ENCODE measurements at places on chromosomes 1 and 21.

DNA sequence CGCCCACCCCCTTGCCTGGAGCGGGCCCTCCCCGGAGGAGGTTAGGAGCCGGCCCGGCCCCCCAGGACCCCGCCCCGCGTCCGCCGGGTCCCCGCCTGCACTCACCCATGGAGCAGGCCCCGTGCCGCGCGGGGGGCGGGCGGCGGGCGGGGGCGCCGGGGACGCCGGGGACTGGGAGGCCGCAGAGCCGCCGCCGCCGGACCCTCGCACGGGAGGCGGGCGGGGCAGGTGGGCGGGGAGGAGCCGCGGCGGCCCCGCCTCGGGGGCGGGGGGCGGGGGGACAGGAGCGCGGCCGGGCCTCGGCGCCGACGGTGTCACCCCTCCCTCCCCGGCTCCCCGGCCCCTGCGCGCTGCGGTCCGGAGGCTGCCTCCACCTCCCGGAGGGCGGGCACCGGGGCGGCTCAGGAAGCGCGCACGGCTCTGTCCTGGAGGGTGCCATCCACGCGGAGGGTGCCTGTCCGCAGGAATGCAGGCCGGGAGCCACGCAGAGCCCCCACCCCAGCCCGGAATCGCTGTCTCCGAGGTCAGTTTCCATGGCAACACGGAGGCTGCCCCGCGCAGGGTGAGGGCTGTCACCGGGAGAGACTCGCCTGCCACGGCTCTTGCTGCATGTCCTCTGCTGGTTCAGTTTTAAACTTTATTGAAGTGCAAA is 5.9 kb upstream of the PLEKHG5 start:
- peak; percentile 29 for DNase-seq

GRCh38 chr1:184499616-184500015 is 112.8 kb downstream of the C1orf21 start:
- DNase-seq, result peak; percentile 54

DNA sequence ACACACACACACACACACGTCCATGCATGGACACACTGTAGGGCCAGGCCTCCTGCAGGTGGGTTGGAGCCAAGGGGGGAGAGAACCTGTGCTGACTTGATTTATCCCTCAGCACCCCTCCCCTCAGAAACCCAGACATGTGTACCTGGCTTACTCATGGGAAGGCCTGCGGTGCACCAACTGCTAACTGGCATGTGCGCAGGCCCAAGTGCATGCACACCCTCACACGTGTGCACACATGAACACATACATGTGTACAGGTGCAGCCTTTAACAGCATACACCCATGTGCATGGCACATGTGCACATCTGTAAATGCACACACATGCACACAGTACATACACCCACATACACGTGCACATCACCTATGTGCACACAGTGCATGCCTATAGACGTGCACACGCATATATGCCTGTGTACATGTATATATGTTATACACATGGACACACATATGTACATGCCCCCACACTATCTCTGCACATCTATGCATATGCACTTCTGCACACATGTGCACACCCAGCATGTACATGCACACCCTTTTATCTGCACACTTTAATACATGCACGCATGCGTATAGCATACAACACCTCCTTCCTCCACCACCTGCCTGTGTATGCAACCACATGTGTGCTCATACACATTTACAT is 67.5 kb downstream of the TRIM11 start:
- DNase-seq, result no peak

- peak; percentile 96 for DNase-seq
These were observed 187.2 kb upstream of the PTGFR start for GRCh38 chr1:78303620-78304019.

DNA sequence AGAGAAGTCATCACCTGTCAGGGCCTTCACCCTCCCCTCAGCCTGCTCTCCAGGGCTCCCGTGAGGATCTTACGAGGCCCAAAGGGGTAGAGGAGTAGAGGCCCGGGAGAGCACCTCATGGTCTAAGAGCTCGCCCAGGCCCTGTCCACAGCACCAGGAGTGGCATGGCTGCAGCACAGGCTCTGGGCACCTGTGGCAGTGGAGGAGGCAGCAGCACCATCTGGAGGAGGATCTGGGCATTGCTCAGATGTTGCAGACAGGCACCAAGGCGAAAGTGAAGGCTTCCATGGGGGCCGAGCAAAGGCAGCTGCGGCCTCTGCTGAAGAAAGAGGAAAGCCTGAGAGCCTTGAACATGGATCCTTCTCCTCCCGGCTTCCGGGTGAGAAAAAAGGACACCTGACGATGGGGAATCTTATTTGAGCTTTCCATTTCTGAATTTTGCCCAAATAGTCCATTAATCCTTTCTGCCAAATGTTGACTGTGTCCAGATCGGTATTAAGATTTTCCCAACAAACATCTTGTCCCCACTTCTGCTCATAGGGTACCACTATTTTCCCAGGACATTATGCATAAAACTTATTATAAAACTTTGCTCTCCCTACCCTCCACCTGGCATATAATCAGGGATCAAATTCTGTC is 604.7 kb downstream of the PTPRC start:
- DNase-seq, result peak; percentile 17

GRCh38 chr1:94265011-94265422 is 27.6 kb upstream of the ARHGAP29 start:
- no peak for DNase-seq

DNA sequence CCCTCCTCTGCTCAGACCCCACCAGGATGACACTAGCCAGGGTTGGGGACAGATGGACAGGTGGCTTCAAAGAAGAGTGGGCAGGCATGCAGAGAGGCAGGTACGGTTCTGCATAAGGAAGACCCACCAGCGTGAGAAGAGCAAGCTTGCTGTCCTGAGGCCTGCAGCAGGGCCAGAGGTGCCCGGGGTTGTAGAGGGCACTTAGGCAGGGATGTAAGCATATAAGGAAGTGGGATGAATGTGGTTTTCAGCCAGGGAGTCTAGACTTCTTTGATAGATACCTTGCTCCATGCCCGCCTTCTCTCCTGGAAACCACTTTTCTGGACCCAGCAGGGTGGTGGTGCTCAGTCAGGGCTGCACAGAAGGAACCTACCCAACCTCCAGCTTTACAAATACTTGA is 1.4 kb downstream of the TTC39A start:
- DNase-seq, result no peak

GRCh38 chr1:30285501-30285932 is 437.9 kb downstream of the MATN1 start:
- no peak for DNase-seq

All from AG10803 (cell line).